ENCODE measurements at places on chromosomes 11 and 22.

DNA sequence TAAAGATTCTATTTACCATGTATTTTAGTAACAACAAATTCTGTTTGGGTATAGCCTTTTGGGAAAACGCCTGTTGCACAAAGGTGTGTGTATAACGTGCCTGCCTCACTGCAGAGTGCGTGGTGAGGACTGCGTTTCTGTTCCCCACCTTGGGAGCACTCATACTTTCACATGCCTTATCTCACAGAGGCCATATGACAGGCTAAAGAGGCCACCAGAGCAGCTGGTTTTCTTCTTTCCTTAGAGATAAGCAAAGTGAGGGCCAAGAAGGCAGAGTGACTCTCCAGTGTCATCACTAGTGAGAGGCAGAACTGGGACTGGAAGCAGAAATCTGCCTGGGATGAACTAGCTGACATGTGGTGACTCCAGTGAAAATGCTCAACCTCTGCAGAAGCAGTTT is 369.2 kb upstream of the NARS2 start:
- DNase-seq: peak; percentile 16

- DNase-seq: no peak
Observed at GRCh38 chr22:44983878-44984482, 25.8 kb downstream of the PHF21B start.

- DNase-seq: no peak
Observed at GRCh38 chr11:31977343-31977742, 113.5 kb upstream of the RCN1 start.

GRCh38 chr11:125933030-125933813 is 12.6 kb upstream of the VSIG10L2 start:
- no peak for DNase-seq

DNA sequence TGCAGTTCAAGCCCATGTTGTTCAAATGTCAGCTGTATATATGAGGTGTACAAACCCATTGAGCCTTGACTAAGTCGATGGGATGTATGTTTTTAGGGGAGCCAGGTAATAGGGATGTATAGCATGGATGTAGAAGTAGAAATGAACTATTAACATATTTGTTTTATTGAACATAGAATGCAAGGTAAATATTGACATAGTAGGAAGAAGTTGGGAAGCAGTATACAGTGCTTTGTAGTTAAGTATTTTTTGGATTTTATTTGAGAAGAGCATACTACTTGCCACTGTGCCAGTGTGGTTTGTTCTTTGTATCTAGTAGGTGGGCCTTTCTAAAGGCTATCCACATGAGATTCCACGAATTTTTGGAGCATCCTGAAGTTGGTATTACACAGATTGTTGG is 20.8 kb upstream of the NAT10 start:
- DNase-seq: no peak

GRCh38 chr11:898540-899190 is 11.9 kb downstream of the CHID1 start:
- DNase-seq: peak; percentile 31

GRCh38 chr11:47571895-47572294 is 6.5 kb downstream of the PTPMT1 start:
- DNase-seq: no peak

DNA sequence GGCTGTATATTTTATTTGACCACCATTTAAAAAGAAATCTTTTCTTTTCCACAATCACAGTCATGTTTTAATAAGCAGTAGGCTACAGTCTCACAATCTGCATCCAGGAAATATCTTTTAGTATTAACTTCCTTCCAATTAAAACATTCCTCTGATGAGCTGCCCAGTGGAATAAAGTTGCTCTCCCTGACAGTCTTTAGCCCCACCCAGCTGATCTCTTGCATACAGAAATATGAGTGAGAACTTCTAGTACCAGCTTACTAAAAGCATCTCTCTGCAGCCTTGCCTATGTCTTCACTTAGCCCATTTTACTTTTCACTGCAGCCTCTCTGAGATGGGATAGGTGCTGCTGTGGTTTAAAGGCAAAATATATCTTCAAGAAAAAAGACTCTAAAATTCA is 143.4 kb upstream of the ANO3 start:
- no peak for DNase-seq

GRCh38 chr22:33894515-33894914 is 25.8 kb downstream of the LARGE1 start:
- DNase-seq: no peak

DNA sequence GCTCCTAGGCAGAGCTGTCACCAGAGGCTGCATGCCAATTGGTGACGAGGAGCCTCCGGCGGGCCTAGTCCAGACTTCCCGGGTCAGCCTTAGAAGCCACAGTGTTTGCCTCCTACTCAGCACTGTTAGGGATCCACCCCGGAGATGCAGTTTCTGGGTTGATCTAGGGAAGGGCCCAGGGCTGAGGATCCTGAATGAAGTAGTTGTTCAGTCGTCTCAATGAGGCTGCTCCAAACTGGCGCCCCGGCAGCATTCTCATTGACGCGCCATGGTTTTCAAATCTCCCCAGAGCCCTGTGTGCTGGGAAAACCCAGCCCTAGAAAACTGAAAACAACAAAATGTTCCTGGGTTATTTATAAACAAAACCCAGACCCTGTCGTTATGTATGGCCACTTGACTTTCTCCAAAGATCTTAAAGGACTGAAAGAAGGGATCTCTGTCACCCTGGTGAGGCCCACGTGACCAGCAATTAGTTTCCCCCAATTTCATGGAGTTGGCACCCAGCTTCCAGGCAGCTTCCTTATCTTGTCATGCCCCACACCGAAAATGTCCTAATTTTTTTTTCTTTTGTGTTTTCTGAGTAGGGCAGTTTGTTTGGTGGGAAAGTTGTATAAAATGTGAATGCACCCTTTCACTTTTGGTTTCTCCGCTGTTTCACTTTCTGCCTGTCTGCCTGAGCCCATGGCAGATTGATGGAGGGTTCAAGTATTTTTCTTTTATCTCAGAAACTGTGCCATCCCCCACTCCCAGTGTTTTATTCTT is 2.0 kb upstream of the EHD1 start:
- no peak for DNase-seq

GRCh38 chr22:32218470-32218869 is 13.6 kb upstream of the RFPL2 start:
- no peak for DNase-seq

- DNase-seq: no peak
Observed at GRCh38 chr11:134132808-134133207, 63.9 kb downstream of the JAM3 start.

GRCh38 chr11:76172583-76172982 is 33.7 kb downstream of the WNT11 start:
- no peak for DNase-seq

- DNase-seq: no peak
Observed at GRCh38 chr11:85961930-85962363, 106.8 kb downstream of the CCDC83 start.

DNA sequence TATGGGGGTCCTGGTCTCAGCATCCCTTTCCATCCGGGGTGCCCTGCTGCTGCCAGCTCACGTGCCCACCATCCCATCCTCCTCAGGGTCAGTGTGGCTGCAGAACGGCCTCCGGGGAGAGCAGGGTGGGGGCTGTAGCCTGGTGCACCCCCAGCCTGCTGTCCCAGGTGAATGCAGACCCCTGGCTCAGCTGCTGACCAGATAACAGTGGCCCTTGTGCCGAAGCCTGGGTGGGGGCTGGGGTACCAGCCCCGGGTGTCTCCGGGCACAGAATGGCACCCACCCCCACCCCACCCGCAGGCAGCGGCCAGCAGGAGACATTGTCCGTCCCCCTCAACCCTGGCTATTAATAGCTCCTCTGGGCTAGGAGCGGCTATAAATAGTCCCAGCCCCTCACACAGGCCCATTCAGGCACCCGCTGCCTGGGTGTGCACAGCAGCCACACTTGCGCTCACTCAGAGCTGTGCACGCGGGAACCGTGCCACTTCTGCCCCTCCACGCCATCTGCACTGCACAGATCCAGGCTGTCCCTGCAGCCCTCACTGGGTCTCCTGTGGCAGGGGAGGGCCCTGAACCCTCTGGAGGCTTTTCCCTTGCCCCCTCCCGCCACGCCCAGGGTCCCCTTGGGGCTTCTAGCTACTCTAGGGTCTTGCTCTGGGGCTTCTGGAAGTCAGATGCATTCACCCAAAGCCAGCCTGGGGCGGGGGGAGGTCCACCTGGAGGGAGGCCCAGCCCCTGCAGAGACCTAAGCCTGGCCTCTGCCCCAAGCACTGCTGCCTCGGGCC is 18.7 kb downstream of the CRELD2 start:
- no peak for DNase-seq

DNA sequence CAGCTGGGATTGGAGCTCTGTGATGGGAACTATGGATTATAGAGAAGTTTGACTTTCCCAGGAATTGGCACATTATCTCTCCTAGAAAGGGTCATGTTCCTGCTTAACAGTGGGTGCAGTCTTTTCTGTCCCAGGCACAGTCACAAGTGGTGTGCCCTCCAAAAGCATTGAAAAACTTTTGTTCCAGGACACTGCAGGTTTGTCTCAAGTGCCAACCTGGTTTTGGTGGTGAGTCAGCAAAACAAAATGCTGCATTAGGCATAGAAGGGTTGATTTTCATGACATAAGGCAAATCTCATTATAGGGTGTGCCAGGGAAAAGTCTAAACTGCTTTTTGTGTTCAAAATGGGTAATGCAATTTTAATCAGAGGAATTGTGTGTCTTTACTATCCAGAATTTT is 4.9 kb downstream of the HTATIP2 start:
- DNase-seq: peak; percentile 48

DNA sequence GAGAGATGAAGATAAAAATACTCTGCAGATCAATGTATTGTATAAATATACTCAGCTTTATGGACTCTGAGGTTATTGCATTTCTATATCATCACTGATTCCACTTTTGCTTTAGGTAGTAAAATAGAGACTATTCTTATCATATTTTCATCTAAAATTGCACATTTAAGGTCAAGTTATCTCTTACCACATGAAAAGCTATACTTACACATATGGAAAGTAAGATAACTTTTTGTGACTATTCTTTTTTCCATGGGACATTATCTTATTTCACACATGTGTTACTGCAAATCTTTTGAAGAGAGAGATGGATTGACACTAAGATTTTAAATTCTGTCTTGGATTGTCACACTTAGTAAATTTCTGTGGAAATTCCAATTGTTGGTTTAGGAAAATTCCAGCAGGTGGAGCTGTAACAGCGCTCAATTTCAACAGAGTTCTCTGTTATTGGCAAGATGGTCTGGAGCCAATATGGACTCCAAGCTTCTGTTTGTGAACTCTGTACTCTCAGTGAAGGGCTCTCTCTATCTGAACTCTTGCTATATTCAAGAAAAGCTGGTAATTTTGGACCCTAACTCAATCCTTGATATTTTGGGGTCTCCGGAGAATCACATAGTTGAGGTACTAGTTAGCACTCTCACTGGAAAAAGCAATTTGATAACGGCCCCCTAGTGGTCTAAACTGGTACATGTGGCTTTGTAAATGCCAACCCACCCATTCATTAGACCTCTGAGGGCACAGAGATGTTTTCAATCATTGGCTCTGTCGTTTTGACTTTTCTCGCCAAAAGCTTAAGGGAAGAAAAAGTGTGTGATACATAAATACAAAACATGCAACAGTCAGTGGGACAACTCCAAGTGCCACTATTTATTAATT is 429.7 kb downstream of the ETS1 start:
- peak; percentile 42 for DNase-seq

DNA sequence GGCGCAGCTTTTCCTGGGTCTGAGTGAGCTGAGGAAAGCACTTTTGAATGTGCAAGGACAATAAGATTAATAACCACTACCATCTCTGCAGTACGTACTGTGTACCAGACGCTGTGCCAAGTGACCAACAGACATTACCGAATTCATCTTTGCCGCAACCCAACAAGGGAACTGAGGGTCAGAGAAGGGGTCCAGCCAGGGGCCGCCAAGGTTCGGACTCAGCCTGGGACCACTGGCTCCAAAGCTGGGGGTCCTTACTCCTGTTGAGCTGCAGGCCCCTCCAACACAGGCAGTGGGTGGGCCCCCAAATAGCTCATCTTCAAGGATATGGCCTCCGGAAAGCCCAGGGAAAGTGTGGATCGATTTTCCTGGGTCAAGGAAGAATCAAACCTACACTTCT is 55.0 kb upstream of the EMID1 start:
- DNase-seq: no peak

DNA sequence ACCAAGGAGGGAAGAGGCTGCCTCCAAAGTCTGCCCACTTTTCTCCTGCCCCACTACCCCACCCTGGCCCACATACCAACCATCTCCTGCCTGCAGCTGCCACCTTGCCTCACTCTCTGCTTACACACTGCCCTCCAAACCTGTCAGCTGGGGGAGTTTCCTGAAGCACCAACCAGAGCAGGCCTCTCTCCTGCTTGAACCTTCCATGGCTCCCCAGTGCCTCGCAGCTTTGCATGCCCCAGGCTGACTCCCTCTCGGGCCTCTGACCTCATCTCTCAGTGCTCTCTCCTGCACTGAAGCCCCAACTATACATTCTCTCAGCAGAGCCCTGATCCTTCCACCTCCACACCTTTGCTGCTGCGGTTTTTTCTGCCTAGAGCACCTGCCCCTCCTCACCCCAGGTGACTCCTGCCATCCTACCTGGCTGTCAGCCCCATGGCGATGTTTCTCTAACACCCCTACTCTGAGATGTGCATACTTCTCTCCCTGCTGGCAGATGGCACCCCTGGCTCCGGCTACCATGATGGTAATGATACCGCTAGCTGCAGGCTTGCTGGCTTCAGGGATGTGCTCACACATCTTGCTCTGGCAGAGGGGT is 43.5 kb downstream of the MN1 start:
- DNase-seq: no peak

- no peak for DNase-seq
Observed at GRCh38 chr11:4580124-4580523, 1.4 kb upstream of the OR52I2 start.

GRCh38 chr11:1442163-1442562 is 44.4 kb downstream of the MOB2 start:
- DNase-seq: no peak

DNA sequence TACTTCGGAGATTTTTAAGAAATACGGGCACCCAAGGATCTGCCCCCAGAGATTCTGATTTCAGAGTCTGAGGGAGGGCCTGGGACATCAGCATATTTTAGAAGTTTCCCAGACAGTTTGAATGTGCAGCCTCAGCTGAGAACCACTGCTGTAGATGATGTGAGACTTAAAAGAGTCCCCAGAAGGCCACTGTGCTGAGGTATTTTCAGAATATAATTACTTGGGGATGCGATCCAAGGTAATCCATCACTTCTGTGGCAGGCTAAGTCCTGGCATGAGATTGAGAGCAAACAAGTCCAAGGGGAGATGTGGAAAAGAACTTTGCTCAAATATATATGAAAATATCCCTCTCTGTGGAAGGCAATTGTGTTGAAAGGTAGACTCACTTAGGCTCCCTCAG is 48.3 kb upstream of the AMOTL1 start:
- DNase-seq: no peak
